ENCODE measurements at places on chromosomes 16 and 17. TPM values are rescaled to one million over a fixed set of nuclear protein-coding genes. Genes with fewer than 3 reads are reported as not detected.

The HBA2 gene
- total RNA-seq = not detected

The TMC8 gene
- 0.09 TPM for total RNA-seq

The NPIPA7 gene
- 0.09 TPM for total RNA-seq

The C17orf107 gene
- 1.6 TPM for total RNA-seq

The ZSCAN32 gene
- total RNA-seq = 8.3 TPM

The IKZF3 gene
- total RNA-seq = not detected

The EVPL gene
- total RNA-seq = not detected

The DPEP3 gene
- total RNA-seq = not detected

The PROCA1 gene
- total RNA-seq = 0.81 TPM

The ABAT gene
- total RNA-seq = 1.4 TPM

The CRYBA1 gene
- not detected for total RNA-seq

The KCNG4 gene
- total RNA-seq = not detected

The CD300E gene
- total RNA-seq = not detected

The C17orf67 gene
- 1.0 TPM for total RNA-seq

The NPIPB2 gene
- total RNA-seq = 4.0 TPM

The PIRT gene
- total RNA-seq = not detected

Data from endothelial cell of coronary artery (primary cell).